ENCODE measurements at places on chromosomes 6 and 20.

DNA sequence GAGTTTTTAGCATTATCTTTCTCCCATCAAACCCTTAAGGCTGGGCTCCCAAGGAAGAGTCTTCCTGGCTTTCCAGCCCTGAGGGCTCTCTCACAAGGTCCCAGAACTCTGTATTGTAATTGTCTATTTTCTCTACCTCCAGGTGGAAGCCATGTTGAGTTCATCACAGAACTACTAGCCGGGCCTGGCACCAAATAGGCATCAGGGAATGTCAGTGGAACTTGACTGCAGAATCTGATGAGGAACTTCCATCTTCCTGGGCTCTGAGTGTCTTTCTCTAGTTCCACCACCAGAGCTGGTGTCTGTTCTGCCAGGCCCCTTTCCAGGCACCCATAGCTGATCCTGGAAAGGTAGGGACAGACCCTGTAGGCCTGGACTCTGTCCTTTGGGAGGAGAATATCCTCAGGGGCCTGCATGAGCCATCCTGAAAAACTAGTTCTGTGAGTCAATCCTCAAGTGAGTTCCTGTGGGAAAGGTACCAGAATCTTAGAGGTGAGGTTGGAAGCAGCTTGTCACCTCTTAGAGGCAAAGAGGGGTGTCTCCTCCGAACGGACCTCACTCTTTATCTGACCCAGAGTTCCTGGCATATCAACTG is 11.1 kb upstream of the TOP1 start:
- no peak for DNase-seq

GRCh38 chr20:52748285-52748932 is 223.7 kb upstream of the TSHZ2 start:
- no peak for DNase-seq

- peak; percentile 79 for DNase-seq
These were observed 39.8 kb downstream of the HIVEP1 start for GRCh38 chr6:12051861-12052368.

GRCh38 chr6:130547723-130548122 is 181.9 kb downstream of the TMEM200A start:
- no peak for DNase-seq

GRCh38 chr20:3847429-3847940 is 851 bp downstream of the MAVS start:
- no peak for DNase-seq

- DNase-seq, result no peak
These were observed 15.0 kb upstream of the MAFB start for GRCh38 chr20:40703975-40704530.

DNA sequence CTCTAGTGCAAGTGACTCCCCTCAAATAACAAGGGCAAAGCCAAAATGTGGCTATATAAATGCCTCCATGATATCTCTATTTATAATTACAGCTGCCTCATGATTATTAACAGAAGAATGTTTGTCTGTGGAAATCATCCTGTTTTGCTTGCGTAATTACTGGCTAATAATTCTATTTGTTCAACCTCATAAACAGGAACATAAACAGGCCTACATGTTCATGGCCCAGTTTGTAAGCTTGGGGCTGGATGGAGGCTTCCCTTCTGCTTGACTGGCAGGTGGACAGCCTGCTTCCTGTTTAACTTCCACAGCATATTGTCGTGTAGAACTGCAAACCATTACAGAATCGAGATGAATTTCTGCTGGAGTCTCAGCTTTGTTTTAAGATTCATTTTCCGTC is 766.0 kb upstream of the MAP3K7 start:
- DNase-seq, result no peak

DNA sequence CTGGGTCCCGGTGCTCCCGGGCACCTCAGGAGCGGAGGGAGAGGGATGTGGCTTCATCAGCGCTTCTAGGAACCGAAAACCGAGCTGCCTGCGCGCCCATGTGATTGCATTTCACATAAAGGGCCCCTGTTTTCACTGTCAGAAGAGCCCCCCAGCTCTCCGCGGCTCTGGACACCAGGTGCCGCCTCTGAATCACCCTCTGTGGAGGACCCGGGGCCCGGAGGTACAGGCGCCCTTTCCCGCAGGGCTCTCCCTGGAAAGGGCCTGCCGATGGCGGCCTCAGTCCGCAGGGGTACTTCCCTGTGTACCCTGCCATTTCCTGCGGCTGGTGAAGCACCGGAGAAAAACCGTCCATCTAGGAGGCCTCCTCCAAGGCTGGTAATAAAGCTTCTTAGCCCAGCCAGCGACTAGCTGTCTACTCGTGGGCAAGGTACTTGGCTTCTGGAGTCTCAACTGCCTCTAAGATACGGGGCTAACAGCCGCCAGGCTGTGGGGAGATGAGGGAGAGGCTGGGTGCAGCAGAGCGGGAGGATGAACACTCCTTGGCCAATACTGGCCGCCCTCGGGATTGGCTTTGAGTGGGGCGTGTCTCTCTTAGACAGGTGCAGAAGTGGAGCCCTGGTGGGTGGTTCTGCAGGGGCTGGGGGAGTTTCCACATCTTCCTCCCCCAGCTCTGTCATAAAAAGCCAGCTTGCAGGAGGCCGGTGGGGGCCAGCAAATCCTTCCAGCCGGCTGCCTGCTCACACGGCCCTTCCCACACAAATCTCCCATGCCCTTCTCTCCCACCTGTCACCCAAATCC is 1.6 kb downstream of the PPP1R16B start:
- peak; percentile 58 for DNase-seq

GRCh38 chr6:68740828-68741500 is 105.9 kb downstream of the ADGRB3 start:
- DNase-seq, result no peak

GRCh38 chr20:61728786-61729770 is 336.6 kb downstream of the TAF4 start:
- no peak for DNase-seq

GRCh38 chr6:44868335-44868668 is 459.8 kb upstream of the RUNX2 start:
- DNase-seq, result no peak

DNA sequence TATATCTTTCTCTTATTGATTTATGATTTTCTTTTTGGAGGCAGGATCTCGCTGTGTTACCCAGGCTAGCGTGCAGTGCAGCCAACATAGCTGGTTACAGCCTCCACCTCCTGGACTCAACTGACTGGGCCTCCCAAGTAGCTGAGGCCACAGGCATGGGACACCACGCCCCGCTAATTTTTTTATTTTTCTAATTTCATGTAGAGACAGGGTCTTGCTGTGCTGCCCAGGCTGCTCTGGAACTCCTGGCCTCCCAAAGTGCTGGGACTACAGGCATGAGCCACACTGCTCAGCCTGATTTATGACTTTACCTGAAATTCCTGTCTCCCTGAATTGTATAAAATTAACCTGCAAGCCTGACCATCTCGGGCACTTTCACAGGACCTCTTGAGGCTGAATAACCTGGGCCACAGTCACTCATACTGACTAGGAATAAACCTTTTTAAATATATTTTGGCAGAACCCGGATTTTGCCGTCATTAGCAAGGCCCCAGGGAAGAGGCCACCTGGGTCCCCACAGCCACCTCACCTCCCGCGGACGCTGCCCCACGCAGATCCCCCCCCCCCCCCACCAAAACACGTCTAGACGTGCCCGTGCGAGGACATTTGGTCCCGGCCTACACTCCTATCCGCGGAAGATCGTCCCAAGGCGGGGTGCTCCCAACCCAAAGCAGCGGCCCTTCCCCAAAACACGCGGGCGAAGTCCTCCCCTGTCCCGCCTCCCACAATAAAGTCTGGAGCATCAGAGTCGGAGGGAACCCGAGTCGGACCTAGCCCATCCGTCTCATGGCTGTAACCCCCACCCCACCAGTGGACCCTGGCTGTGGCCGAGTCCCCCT is 902 bp downstream of the ZNF337 start:
- no peak for DNase-seq

DNA sequence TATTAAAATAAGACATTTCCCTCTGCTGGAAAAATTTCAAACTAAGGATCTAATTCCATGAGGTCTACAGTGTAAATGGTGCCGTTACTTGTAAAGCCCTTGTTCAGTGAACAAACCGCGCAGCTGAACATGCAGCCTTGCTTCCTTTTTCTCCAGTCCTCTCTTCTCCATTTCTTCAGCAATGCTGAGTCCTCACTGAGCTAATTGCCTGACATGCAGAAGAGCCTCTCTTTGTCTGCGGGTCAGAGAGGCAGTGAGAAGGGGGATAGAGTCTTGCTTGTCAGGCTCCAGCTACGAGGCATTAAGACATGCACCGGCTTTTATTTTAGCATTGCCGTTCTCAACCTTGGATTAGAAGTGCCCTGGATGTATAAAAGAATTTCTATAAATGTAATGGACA is 25.7 kb downstream of the ZDHHC14 start:
- DNase-seq, result no peak

DNA sequence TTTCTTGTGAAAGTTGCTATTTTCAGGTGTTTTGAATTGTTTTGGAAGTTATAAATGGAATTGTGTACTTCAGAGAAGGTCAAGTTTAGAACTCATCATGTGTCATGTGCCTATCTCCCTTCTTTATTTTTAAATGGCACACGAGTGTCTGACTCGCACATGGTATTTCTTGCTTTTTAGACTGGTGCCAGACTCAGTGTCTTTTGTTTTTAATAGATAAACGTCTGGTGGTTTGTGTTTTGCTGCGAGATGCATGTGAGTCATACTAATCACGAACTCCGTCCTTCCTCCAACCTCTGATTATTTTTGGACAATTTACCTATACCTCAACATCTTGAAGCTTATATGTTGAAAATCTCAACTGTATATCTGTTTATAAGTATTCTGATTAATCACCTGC is 292.1 kb downstream of the CDKAL1 start:
- DNase-seq, result no peak

DNA sequence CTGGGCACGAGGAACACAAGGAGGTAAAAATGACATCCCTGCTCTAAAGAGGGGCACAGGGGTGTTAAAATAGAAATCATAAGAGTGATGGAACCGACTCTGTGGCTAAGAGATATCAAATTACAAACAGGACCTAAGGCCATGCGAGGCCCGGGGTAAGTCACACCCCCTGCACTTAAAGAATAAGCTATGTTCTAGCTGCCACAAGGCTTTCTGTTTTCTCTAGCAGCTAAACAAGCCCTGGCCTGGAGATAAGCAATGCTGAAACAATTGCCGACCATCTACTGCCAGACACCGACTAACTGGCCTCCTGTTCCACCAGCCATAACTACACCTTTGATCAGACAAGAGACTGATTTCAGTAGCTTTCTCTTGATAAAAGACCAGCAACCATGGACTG is 32.4 kb downstream of the MDGA1 start:
- DNase-seq, result no peak

GRCh38 chr6:144189351-144189750 is 39.0 kb downstream of the STX11 start:
- DNase-seq, result no peak

- no peak for DNase-seq
These were observed 16.1 kb downstream of the MYLK4 start for GRCh38 chr6:2734488-2735166.

DNA sequence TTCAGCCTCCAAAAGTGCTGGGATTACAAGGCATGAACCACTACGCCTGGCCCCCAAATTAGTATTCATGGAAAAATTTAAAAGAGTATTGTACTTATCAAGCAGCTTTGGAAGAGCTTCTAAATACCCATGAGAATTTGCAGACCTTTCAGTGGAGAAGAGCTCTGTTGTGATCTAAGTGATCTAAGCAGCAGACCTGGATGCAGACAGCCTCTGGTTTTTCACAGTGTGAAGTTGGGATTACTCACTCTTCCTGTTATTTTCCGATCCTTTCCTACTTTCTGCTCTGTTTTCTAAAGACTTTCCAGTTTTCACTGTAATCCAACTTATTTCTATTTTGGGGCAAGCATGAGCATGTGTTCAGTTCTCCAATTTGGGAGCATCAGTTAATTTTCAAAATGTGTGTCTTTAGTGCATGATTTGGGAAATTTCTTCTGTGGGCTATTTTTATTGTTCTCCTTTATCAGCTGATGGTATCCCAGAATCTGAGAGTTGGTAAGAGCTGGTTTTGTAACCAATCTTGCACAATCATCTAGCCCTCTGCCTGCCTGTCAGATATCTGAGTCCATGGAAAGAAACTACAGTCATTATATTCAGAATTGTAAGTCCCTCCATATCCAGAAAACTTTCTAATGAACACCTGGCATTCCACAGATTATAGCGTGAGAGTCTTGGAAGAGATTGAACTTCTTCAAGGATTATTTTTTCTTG is 207.7 kb upstream of the DTNBP1 start:
- DNase-seq, result no peak

GRCh38 chr6:5464099-5464885 is 203.0 kb downstream of the FARS2 start:
- DNase-seq, result no peak

- no peak for DNase-seq
These were observed 33.7 kb downstream of the FAM50B start for GRCh38 chr6:3882866-3883265.

GRCh38 chr6:113171882-113172281 is 685.3 kb upstream of the MARCKS start:
- no peak for DNase-seq

GRCh38 chr6:49082611-49083010 is 380.4 kb downstream of the MMUT start:
- DNase-seq, result no peak

- DNase-seq, result no peak
These were observed 446.7 kb downstream of the BCKDHB start for GRCh38 chr6:80553071-80553740.

DNA sequence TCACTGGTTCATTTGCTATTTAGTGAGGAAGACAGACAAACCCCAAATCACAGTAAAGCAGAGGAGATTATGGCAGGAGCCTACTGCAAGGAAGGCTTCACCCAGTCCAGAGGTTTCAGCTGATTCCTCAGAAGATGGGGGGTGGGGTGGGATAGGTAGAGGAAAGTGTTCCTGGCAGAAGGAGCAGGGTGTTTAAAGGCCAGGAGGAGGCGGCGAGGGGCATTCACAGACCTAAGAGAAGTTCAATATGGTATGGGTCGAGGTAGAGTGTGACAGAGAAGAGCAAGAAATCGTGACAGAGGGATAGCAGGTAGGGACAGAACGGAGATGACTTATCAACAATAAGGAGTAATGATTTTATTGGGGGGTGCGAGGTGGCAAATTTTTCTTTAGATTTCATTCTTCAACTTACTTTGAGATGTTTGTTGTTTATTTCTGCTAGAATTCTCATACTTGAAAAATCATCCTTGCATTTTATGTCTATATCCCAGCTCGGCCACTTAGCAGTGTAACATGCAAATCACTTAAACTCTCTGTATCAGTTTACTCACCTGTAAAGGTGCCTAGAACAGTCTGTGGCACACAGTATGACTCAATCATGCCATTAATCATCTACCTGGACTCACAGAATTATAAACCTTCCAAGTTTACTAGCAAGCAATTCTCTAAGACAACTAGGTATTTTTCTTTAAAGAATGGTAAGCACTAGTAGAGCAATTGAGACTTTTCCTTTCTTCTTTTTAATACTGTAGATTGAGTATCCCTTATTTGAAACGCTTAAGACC is 176.7 kb downstream of the REV3L start:
- DNase-seq, result no peak

DNA sequence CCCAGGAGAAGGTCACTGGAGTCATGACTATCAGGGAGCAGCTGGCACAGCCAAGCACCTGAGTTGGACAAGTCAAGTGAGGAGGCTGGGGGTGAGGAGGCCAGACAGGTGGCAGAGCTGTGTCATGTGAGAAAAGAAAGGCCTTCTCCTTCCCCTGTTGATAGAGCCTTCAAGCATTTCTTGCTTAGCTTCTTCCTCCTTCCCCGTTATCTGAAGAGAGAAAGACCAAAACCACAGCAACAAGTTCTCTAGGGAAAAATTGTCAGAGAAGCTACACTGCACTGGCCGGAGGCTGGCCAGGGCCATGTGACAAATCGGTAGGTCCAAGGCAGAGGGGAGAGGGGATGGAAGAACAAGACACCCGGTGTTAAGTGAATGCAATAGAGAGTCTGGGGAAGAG is 202.1 kb upstream of the PRDM1 start:
- DNase-seq, result no peak

GRCh38 chr6:126312013-126312665 is 27.8 kb upstream of the CENPW start:
- no peak for DNase-seq

- no peak for DNase-seq
These were observed 121.2 kb upstream of the QKI start for GRCh38 chr6:163293286-163293685.
